ENCODE measurements at places on chromosomes 4 and X.

DNA sequence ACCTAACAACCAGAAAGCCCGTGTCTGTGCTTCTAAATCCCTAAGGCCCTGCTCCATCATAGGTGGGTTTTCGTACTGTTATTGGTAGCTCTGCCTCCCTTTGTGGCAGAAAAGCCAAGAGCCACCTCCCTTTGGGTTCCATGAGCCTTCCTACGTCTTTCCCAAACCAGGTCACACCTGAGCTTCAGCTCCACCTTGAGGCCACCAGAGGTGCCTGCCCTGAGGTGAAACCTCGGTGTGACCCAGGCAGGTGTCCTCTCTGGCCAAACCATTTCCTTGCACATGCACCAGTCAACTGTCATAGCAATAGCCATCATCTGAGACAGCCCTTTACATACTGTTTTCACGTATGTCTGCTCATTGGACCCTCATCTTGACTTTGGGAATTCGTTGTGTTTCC lies 188.0 kb upstream of the RBPJ start:
- DNase-seq, result no peak

- DNase-seq, result no peak
These were observed 55.8 kb upstream of the BCOR start for GRCh38 chrX:40153345-40154249.

DNA sequence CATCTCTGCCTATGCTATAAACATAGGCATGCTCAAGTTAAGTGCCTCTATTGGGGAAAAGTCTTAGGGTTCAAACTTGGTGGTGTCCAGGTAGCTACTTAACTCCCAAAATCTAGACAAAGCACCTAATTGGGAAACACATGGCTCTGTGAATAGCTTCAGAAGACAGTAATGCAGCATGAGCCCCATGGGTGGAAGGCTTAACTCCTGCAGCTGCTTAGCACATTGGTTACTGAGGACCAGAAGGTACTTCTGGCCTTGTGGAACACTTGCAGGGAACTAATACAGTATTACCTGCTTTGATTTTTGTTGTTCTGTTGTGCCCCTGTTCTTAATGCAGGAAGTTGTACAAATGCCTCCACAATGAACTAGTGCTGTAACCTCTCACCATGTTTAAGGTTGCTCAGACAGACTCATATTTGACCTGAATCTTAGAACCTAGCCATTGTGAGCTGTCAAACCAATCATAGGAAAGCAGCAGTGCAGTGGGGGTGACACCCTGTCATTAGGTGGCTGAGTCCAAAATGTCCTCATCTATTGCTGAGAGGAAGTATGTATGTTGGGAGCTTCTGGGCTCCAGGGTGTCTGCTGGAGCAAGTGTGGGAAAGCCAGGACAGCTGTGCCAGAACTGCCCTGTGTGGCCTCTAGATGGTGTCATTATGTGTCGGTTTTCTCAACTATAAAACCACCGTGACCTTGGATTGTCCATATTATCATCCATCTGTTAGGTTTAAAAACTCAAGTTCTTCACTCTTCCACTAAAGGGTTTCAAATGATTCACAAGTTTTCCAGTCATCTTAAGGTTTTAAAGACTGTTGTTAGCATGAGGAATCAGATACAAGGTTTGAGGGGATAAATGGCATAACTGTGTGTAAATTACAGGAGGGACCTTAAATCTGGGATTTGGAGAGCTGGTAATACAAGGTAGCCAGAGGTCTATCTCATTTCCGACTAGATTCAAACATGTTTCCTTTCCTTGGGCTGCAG lies 69.9 kb upstream of the WDR1 start:
- no peak for DNase-seq

GRCh38 chr4:137467537-137467936 lies 64.8 kb downstream of the PCDH18 start:
- DNase-seq, result no peak

DNA sequence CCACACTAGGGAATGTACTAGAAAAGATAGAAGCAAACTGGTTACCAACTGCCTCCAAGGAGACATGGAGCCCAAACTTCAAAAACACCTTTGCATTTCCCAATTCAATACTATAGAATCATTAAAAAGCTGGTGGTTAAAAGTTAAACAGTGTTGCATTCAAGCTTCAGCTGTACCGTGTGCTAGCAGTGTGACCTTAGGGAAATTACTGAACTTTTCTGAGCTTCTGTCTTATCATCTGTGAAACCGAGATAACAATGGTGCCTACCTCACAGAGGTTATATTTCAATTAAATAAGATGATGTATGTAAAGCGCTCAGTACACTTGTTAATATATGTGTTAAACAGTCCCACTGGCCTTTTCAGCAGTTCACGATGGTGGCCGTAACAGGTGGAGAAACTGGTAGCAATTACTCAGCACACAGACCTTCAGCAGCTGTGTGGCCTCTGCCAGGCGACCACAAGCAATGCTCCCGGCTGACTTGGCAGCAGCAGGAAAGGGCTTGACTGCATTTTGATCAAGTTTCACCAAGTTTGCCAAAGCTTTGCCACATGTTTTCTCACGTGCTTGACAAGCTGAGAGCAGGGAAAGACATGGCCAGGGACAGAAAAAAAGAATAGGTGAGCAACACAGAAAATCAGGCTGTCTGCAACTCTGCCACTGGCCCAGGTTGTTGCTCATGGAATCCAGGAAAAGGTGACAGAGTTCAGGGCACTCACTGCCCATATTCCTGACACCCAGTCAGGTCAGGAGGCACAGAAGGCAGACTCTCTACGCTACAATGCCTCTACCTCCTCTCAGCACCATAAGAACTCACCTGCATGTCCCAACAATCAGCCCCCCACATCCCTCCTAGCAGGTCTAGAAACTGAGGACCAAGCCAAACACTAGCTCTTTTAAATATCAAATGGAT lies 72.1 kb downstream of the PARM1 start:
- DNase-seq, result no peak

DNA sequence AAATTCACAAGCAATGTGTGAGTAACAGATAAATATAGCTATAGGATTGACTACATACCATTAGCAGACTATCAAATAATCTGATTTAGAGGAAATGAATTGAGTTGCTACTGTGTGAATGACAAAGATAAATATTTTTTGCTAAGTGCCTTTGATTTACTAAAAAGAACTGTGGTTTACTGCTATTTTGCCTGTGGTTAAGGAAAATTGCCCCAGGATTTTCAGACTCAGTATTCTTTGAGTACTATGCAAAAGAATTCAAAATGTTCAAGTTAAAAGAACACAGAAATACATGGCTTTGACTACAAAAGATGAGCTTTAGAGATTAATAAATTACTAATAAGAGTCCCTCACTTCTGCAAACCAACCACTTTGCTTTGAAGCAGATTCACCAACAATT lies 853.8 kb downstream of the ADGRL3 start:
- DNase-seq, result no peak

GRCh38 chr4:73221734-73222133 lies 36.9 kb downstream of the ANKRD17 start:
- no peak for DNase-seq
